ENCODE measurements at places on chromosomes 7 and 10.
A peak's percentile ranks its signal among the peaks of the same experiment; 100 is the strongest.

- peak; percentile 29 for DNase-seq
Observed at GRCh38 chr7:21722371-21722770, 179.5 kb downstream of the DNAH11 start.

GRCh38 chr10:77146712-77147336 is 490.8 kb downstream of the KCNMA1 start:
- DNase-seq: no peak

DNA sequence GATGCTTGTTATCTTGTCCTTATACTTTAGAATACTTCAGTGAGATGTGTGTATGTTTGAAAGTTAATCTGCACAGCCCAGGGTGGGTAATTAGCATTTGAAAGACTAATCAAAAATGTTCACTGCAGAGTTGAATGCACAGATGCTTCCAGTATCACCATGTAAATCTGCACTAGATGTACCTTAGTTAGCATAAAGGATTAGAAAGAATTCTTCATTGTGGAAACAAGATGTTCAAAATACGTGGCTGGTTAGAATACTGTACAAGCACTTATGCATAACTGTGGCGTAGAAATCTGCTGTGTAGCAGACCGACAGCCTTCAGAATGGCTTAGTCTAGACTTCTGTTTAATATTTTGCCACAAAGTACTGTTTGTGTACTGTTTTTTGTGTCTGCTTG is 2.2 kb upstream of the TMEM168 start:
- DNase-seq: no peak

DNA sequence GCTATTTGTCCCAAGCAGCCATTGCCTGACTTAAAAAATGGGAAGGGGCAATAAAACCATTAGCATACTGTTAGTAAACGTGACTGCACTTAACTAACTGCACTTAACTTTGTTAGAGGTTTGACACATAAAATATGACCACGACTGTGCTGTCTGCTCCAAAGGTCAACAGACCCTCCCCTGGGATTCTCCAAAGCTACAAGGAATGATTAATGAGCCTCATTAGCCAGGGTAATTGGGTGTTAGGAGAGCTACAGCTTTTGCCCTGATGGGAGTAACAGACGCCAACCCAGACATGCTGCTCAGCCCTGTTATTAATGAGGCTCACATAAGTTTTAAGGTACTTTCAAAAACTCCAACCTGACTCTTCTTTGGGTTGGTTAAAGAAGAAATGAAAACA is 129.4 kb upstream of the PLPP4 start:
- no peak for DNase-seq

DNA sequence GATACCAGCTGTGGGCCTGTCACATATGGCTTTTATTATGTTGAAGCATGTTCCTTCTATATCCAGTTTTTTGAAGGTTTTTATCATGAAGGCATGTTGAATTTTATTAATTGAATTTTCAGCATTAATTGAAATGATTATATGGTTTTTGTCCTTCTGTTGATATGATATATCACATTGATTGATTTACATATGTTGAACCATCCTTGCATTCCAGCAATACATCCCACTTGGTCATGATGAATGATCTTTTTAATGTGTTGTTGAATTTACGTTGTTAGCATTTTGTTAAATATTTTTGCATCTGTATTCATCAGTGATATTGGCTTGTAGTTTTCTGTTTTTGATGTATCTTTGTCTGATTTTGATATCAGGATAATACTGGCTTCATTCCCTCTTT is 21.2 kb downstream of the PRSS37 start:
- DNase-seq: no peak

GRCh38 chr7:108459922-108460551 is 3.8 kb upstream of the NRCAM start:
- peak; percentile 68 for DNase-seq

DNA sequence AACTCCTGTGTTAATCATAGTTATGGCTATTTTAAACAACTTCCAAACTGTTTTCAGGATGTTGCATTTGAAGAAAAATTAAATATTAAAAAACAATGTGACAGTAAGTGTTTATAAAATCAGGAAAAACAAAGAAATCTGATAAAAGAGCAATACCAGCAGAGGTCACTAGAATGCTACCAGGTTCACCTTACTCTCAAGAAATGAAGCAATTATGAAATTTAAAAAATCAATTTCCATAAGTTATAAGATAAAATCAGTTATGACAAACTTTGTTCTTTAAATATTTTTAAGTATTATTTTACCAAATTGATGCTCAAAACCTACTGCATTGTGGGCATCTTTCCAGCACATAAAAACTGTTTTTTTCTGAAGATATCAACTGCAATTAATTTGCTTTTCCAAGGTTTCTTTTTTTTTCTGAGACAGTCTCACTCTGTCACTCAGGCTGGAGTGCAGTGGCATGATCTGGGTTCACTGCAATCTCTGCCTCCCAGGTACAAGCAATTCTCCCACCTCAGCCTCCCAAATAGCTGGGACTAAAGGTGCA is 50.7 kb upstream of the RHEB start:
- DNase-seq: peak; percentile 29

DNA sequence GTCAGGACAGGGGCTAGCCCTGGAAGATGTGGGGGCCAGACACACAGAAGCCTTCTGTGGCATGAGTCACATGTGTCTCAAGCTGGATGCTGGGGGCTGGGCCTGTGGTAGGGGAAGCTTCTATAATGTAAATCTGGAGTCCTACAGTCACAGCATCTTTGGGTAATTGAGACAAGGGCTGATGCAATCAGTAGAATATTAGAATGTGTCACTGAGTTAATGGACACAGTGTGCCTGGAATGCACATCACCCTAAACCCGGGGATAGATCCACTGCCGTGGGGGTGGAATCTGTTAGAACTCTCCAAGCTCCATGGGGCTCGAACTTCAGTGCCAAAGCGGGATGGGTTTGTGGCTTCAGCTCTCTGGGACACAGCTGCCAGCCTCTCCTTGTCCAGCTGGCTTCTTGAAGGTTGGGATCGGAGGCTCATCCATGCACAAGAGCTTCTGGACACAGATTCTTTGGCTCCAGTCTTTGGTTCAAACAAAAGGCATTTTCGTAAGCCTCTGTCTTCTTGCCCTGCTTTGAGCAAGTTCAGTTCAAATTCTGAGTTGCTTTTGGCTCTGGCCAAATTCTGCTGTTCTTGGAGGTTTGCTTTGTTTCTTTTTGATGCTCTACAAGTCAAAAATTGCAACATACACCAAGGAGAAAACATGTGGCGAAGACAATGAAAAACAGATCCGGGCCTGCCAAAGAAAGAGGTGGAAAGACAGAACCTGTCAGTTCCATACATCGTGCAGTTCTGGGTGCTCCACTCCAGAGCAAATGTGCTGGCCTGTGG is 194.8 kb upstream of the ZNF32 start:
- no peak for DNase-seq

DNA sequence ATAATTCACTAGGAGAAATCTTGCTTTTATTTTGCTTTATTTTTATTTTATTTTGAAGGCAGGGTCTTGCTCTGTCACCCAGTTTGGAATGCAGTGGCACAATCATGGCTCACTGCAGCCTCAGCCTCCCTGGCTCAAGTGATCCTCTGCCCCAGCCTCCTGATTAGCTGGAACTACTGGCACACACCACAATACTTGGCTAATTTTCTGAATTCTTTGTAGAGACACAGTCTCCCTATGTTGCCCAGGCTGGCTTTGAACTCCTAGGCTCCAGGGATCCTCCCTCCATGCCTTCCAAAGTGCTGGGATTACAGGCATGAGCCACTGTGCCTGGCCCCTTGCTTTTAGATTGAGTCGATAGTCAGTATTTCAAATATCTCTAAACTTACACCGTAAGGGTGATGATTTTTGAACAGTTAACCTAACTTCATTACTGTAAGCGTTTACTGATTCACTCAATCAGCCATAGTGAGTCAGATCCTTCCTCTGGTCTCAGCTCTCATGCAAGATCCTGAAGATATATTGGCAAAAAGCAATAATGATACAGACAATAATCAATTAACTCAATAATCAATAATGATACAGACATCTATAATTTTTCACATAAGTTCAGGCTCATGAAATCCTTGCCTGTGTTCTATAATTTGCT is 239.5 kb downstream of the KIAA1217 start:
- DNase-seq: no peak

GRCh38 chr10:69661414-69662172 is 31.5 kb downstream of the FAM241B start:
- DNase-seq: no peak

GRCh38 chr7:39741942-39742623 is 118.7 kb downstream of the RALA start:
- DNase-seq: peak; percentile 51

- peak; percentile 88 for DNase-seq
Observed at GRCh38 chr7:26397796-26398426, 106.2 kb downstream of the SNX10 start.

DNA sequence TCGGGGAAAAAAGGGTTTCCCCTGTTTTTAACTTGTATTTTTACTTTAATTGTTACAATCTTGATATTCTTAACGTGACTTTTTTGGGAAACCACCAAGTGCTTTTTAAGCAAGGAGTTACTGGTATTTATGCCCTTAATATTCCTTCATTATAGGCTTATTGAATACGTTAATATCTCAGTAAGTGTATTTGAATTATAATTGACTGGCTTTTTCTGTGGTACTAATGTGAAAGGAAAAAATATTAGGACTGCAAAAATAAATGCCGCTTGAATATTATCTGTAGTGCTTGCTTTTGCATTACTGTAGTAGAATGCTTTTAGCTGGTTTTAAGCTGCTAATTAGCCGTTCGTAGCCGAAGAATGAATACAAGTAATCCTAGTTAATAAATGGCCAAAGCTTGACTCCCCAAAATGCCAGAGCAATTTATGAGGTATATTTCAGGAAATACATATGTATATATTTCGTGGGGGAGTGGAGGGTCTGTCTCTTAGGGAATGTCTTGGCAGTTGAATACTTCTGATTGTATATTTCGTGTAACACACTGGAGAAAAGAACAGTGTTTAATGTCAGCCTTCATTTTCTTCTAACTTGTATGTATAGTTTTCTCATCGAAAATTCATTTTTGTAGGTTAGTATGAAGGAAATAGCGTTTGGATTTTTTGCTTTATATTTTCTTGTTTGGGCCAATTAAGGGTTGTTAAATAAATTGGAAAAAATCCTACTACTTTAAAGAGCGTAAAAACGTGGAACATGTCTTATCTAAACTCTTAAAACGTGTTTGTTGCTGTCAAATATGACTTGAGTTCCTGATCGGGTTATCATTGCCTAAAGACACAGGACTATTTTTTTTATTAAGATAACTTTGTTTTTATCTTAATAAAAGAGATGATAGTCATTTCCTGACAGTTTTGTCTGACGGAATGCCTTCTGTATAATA is 1.5 kb downstream of the PDCD4 start:
- DNase-seq: peak; percentile 54

DNA sequence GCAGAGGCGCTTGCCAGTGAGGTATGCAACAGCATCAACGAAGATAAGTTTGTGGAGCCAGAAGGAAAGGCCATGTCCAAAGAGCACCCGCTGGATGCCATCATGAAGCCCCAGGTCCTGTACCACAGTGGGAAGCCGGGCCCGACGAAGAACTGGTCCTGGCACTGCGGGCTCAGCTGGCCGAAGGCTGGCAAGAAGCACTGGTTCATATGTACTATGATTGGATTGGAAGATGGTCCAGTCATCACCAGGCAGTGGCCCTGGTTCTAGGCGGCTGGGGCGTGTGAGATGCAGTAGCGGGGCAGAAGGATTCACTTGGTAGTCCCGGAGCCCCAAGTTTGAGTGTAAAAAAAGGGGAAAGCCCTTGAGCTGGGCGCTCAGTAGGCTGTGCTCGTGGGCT is 3.9 kb downstream of the NDST2 start:
- no peak for DNase-seq

- DNase-seq: no peak
Observed at GRCh38 chr7:29063236-29063635, 83.1 kb downstream of the CPVL start.

DNA sequence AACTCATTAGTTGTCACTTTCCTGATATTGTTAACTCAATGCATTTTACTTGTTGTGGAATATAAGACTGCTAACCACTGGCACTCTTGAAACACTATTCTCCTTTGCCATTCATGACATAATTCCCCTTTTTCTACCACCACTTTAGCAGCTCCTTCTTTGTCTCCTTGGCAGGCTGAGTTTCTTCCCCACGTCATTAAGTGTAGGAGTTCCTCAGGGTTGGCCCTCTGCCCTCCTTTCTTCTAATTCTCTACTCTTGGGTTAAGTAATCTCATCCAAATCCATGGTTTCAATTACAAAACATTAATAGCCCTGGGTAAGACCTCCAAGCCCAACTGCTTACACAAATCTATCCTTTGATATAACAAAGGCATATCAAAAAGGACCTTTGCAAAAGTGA is 175.1 kb downstream of the HGF start:
- no peak for DNase-seq

- DNase-seq: no peak
Observed at GRCh38 chr7:43592326-43592725, 9.4 kb downstream of the STK17A start.

GRCh38 chr7:133691727-133692610 is 435.2 kb upstream of the LRGUK start:
- no peak for DNase-seq

DNA sequence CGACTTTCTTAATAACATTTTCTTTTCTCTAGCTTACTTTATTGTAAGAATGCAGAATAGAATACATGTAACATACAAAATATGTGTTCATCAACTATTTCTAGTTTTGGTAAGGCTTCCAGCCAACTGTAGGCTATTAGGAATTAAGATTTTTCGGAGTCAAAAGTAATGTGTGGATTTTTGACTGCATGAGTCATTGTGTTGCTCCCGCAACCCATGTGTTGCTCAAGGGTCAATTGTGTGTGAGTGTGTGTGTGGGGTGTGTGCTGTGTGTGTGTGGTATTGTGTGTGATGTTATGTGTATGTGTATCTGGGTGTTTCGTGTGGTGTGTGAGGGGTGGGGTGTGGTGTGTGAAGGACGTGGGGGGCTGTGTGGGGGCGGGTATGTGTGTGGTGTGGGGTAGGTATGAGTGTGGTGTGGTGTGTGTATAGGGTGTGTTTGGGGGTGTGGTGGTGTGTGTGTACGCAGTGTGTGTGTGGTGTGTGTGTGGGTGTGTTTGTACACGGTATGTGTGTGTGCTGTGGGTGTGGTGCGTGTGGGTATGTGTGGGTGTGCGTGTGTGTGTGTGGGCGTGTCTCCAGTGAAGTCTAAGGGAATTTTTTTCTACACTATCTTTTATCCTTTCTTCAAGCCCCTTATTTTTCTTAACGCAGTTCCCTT is 60.5 kb downstream of the RSU1 start:
- DNase-seq: no peak

DNA sequence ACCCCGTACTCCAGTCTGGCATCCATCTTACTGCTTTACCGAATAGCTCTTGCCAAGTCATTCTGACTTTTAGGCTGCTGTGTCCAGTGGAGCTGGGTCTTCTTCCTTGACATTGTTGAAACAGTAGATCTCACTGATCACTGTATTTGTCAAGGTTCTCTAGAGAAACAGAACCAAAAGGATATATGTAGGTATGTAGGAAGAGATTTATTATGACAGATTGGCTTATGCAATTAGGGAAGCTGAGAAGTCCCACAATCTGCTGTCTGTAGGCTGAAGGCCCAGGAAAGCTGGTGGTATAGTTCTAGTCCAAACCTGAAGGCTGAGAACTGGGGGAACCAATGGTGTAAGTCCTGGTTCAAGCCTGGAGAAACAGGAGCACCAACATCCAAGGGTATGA is 12.1 kb upstream of the PRRT4 start:
- DNase-seq: no peak

Data from NAMALWA (cell line).